Stimulated activated CD8-positive, alpha-beta memory T cell treated with anti-CD3 and anti-CD28 coated beads, Interleukin-4, amount 100 ng/mL, for 1 hour (primary cell): ENCODE measurements at places on chromosomes 2 and 18.

- no peak for DNase-seq
These were observed 108.4 kb downstream of the MEP1B start for GRCh38 chr18:32298171-32298667.

DNA sequence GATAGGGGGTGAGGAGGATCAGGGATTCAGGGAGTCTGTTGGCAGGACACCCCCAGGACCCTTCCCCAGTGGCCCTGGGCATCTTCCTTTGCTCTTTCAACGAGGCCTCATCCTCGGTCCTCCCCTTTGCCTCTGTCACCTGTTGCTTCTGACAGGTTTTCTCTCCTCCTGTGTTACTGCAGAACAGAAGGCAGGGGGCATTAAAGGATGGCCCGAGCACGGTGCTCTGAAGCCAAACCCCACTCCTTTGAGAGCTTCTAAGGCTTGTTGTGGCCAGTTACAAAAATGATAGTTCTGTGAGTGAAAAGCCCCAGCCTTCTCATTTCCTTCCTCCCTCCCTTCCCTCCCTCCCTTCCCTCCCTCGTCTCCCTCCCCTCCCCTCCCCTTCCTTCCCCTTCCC lies 82.5 kb downstream of the THNSL2 start:
- DNase-seq, result no peak

DNA sequence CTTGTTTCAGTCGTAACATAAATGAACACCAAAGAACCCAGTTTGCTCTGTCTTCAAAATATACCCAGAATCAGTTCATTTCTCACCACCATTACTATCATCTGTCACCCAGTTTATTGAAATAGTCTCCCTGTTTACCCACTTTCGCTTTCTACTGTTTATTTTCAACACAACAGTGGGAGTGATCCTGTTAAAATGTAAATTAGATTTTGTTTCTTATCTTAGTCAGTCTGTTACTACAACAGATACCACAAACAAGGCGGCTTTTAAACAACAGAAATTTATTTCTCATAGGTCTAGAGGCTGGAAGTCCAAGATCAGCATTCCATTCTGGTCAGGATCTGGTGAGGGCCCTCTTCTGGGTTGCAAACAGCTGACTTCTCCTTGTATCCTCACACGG lies 74.8 kb downstream of the ARHGAP15 start:
- no peak for DNase-seq

GRCh38 chr18:46412916-46413315 lies 244.1 kb downstream of the LOXHD1 start:
- DNase-seq, result no peak

DNA sequence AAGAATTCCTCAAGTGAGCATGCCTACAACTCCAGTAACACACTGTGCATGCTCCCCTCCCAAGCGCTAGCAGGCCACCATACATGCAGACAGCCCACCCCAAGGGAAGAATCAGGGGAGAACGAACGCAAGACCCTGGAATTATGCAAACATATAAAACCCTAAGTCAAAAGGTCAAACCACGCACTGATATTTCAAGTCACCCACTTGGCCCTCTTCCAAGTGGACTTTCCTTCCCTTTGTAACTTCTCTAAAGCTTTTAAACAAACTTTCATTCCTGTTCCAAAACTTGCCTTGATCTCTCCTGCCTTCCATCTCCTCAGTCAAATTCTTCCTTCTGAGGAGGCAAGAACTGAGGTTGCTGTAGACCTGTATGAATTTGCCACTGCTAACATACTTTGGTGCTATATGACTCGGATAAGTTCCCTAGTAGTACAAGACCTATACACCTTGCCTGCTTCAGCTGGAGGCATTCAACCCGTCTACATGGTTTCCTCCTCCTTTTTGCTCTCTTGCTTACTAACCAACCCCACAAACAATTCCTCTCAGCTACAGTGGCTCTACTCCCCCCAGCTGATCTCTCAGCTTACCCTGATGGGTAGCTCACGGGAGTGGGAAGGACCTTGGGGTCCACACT lies 11.1 kb upstream of the RPIA start:
- DNase-seq, result no peak

DNA sequence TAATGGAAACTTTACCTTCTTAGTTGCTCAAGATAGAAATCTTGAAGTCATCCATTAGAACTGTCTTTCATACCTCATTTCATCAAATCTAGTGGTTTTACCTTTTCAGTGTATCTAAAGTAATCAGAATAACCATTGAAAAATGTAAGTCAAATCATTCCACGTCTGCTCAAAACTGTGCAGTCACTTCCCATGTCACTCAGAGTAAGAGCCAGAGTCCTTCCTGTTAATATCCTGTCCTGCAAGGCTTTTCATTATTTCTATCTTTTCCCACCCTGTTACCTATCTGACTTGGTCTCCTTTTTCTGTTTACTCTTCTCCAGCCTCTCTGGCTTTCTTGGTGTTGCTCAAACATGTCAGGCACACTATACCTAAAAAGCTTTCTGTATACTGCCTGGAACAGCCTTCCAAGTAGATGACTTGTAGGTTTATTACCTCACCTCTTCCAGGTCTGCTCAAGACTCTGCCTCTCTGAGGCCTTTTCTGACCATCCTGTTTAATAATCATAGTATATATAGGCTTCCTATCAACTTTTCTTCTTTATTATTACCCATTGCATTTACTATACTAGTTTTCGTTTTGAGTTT lies 3.4 kb downstream of the C2orf69 start:
- no peak for DNase-seq

DNA sequence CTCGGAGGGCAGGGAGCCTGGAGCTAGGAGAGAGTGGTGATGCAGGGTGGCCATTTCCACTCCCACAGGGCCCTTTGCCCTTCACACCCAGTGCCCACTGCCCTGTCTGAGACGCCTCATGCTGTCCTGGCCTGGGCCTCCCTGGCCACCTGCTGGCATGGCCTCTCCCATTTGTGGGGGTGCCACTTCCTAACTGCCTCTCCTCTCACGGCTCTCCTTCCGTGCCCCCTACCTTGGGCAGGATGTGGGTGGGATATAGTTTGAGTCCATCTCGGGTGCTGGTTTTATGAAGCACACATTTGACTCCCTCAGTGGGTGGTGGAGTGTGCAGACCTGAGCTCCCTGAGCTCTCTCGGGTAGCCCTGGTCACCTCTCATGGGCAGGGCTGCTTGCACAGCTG lies 46.0 kb downstream of the DGKD start:
- no peak for DNase-seq

DNA sequence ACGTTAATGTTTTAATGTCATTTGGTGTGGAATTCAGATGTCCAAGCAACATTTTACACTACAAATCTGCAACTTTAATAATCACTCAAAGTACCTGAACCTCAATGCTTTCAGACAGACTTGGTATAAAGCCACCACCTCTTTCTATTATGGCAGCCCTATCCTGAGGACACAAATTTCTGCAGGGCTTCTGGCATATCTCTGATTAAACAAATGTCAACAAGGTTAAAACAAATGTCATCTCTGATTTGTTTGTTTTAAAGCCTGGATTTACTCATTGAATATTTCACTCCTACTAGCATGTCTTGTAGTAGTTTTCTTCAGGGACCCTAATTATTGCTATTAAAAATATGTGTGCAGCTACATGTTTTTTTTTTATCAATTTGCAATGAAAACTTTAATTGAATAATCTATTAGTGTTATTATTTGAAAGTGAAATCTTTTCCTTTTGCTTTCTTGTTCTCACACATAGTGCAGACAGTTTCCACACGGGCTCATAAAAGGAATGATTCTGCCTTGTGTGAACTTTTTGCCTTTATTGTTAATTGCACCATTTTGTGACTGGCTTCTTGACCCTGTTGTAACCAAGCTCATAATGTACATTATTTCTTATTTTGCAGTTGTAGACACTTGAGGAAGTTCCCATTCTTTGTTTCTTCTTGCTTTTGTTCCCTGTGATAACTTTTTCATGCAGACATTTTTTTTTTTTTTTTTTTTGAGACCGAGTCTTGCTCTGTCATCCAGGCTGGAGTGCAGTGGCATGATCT lies 30.1 kb downstream of the IL37 start:
- no peak for DNase-seq

GRCh38 chr2:207227062-207227748 lies 61.5 kb upstream of the KLF7 start:
- DNase-seq, result no peak

- no peak for DNase-seq
These were observed 77.0 kb downstream of the PDCL3 start for GRCh38 chr2:100639588-100640390.

DNA sequence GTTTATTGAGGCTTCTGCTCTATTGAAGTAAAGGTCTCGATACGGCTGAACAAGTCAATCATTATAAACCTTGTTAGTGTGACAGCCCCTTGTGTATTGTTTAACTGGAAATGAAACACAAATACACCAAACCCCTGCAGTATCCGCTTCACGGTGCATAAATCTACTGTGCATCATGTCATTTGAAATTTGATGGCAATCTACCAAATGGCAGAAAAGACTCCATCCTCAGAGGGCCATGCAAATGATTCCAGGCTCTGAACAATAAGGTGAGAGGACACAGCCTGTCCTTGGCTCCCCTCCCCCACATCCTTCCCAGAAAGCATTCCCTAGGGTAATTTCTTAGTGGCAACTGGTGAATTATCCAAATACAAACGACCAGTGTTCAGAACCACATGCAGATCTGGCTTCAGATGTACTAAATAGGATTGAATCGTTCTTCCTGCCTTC lies 80.6 kb downstream of the ADCYAP1 start:
- no peak for DNase-seq
